Anterior cingulate cortex (tissue), 58 donors: ENCODE measurements at places on chromosomes 12 and 14.

GRCh38 chr12:132285991-132286681 is 43.3 kb downstream of the GALNT9 start:
- peak; percentile 18 for DNase-seq

- no peak for DNase-seq
Measured at GRCh38 chr14:77547512-77548180, 49.0 kb upstream of the ISM2 start.

DNA sequence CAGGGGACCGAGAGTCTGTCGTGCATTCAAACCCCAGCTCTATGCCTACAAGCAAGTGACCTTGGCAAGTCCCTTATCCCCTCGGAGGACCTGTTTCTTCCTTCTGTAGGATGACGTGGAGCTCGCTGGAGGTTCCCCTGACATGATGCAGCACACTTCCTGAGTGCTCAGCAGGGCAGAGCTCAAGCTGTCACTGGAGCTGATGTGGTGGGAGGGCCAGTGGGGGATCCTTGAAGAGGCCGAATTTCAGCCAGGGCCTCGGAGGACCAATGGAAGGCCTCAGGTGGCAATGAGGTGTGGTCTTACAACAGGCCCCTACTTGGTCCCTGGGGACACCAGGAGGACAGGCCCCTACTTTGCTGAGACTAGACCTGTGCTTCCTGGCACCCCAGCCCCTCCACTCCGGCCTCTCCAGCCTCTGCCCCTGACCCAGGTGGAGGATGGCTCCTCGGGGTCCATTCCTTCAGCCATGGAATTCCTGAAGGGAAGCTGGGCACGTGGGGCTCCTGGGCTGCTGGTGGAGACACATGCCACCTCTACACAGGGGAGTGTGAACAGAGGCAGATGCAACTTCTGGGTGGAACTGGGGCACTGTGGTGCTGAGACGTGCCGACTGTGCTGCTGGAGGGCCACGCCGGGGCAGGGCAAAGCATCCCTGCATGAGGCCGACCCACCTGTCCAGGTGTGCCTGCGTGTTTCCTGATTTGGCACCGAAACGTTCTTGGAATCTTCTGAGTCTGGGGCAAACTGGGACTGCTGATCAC is 18.7 kb upstream of the KIF26A start:
- DNase-seq, result no peak

GRCh38 chr12:131733874-131734273 is 23.0 kb downstream of the SFSWAP start:
- no peak for DNase-seq

GRCh38 chr12:3218228-3219171 is 141.3 kb downstream of the TSPAN9 start:
- peak; percentile 46 for DNase-seq

DNA sequence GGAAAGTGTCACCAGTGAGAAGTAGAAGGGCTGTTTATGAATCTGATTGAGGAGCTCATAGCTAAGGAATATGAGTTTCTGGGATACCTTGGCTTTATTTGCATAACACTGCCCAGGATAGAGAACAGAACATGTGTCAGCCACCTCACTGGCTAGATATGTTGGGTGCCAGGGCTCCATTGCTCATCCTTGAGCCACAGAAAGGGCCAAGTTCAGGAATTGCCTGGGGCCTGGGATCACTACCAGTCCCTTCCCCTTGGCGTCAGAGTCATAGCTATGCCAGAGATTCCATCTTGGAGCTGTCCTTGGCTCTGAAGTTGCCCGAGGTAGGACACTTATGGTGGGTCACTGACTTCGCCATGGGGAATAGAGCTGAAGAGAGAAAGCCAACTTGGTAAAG is 49.0 kb downstream of the IFT43 start:
- DNase-seq, result no peak

DNA sequence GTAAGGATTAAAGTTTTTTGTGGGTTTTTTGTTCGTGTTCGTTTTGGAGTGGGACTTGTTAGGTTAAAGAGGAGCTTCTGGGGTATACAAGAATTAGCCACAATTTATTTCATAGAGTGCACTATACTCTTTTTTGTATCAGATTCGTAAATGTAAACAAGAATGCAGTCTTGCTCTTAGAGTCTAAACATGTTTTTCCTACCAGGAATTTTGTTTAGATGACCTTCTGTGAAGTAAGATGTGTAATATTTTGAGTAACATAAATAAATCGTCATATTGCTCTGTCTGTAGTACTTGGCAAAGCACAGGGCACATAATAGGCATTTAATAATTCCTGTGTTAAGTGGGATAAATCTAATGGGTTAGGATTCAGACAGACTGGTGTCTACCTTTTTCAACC is 9.6 kb downstream of the CNOT2 start:
- DNase-seq, result no peak

GRCh38 chr14:30084811-30085210 is 157.2 kb upstream of the PRKD1 start:
- no peak for DNase-seq

DNA sequence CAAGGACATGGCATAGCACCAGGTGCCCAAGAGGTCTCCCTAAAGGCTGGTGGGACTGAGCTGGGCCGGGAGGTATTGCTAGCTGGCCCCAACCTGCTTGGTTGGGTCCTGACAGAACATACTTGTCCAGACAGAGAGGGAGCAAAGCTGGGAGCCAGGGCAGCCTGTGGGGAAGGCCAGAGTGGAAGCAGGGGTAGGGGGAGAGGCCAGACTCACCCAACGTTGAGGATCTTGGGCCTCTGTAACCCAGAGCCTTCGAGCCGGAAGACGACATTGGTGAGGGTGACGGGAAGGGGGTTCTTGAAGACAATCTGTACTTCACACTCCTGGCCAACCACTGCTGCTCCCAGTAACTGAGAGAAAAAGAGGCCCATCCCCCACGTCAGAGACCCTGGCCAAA is 9.0 kb downstream of the TGM1 start:
- no peak for DNase-seq

- no peak for DNase-seq
Measured at GRCh38 chr12:82326905-82327503, 31.2 kb downstream of the CCDC59 start.

DNA sequence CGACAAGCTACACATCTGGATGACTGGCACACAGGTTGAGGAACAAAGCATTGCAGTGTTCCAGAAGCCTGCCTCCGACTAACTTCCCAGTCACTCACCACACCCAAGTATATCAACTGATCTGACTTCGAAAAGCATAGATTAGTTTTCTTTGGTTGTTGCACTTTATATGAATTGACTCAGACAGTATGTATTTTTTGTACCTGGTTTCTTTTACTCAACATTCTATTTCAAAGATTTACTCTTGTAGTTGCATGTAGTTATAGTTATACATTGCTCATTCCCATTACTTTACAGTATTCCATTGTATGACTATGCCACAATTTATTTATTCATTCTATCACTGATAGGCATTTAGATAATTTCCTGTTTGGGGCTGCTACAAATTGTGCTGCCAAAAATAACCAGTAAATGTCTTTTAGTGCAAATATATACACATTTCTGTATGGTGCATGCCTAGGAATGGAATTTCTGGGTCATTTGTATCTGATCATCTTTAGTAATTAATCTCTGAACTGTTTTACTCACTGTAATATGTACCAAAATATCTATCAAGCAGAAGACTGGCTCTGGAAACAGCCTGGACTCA is 17.8 kb downstream of the PLCZ1 start:
- DNase-seq, result no peak

- no peak for DNase-seq
Measured at GRCh38 chr12:124861898-124862676, 1.6 kb downstream of the SCARB1 start.

DNA sequence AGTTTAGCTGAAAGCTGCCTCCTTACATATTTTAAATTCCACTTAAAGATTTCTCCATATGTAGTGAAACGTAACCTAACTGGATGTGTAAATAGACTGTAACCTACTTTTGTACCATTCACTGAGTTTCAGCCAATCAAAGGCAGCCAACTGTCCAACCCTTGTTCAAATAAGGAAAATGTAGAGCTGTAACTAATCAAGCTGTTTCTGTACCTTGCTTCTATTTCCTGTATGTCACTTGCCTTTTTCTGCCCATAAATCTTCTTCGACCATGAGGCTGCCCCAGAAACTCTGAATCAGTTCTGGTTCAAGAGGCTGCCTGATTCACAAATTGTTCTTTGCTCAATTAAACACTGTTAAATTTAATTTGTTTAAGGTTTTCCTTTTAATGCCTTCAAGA is 6.3 kb downstream of the SLC7A8 start:
- DNase-seq, result no peak

GRCh38 chr12:117377758-117378157 is 16.3 kb upstream of the NOS1 start:
- no peak for DNase-seq

GRCh38 chr14:77316872-77317301 is 3.8 kb downstream of the POMT2 start:
- DNase-seq, result no peak

GRCh38 chr12:1491983-1492697 is 102.2 kb downstream of the FBXL14 start:
- DNase-seq, result no peak

DNA sequence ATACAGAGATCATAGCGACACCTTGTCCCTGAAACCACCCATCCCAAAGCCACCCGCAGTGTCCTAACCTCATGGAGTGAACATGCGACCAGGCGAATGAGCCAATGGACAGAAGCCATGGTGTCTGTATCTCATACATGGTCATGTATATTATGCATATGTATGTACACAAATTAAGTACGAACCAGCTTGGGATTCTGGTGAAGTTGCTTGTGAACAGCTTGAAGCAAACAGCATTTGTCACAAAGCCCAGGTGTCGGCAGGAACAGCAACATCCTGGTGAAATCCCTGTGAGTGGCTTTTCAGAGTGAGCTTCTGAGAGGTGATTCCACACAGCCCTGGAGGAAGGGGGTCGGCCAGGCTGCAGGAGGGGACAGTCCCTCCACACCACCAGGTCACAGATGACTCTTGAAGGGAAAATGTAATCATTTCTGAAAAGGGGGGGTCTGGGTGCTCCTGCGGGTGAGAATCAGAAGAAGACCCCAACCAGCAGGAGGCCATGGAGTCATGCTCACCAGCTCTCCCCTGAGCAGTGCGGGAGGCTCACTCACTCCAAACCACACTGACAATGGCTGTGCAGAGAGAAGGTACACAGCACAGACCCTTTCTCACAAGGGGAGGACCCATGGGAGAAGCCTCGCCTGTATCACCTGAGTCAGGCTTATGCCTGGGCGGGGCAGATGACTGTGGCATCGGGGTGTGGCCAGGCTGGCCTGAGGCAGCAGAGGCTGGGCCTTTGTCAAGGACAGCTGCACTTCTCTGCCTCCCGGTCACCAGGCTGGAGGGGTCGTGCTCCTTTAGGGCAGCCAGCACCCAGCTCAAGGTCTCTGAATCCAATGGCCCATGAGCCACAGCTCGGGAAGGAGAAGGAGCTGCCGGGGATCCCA is 14.3 kb downstream of the CHGA start:
- no peak for DNase-seq

- no peak for DNase-seq
Measured at GRCh38 chr14:45145214-45145613, 9.5 kb downstream of the FANCM start.

DNA sequence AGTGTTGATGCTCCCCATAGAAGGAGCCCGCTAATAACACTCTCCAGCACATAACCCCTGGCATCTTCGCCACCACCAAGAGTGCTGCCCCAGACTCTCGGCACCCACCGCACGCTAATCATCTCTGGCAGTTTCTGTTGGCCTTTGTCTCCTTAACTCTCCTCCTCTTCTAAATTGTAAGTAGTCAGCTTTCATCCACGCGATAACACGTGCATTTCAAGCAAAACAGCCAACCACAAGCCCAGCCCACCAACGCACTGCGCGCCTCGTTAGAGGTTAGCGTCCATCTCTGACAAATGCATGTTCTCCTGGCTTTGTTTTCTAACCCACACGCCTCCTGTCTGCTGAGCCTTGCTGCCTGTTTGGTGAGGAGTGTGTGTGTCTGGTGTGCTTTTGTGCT is 61.1 kb upstream of the RIN3 start:
- no peak for DNase-seq

DNA sequence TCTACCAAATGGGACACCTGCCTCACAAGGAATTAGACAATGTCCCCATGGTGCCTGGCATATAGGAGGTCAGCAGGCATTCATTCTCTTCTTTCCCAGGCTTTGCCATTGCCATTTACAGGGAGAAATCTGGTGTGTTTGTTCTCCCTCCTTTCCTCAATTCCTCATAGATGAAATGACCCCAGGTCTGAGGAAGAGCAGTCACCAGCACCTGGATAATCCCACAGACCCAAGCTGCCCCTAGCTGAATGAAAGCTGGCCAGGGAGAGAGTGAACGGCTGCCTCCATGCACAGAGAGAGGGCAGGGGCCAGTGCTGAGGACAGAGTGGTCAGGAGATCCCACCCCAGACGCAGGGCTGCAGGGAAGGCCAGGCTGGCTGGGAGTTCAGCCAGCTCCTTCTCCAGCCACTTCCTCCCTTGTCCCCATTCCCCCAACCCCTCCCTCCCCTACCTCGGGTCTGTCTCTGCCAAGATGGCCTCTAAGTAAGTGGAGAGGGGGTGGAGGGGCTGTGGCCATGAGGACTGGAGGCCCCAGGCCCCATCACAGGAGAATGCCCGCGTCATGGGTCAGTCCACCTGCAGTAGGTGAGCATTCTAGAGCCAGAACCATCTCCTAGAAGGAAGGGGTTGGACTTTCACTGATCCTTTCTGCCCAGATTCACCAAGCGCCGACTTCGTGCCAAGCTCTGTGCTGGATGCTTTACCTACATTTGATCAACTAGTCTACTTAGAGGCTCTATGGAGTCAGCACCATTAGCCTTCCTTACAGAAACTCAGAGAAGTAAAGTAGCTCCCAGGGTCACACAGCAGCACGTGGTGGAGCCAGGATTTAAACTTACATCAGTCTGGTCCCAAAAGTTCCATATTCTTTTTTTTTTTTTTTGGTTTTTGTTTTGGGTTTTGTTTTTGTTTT is 2.0 kb upstream of the KRT4 start:
- no peak for DNase-seq

- DNase-seq, result no peak
Measured at GRCh38 chr12:1995205-1995896, 8.9 kb downstream of the DCP1B start.

DNA sequence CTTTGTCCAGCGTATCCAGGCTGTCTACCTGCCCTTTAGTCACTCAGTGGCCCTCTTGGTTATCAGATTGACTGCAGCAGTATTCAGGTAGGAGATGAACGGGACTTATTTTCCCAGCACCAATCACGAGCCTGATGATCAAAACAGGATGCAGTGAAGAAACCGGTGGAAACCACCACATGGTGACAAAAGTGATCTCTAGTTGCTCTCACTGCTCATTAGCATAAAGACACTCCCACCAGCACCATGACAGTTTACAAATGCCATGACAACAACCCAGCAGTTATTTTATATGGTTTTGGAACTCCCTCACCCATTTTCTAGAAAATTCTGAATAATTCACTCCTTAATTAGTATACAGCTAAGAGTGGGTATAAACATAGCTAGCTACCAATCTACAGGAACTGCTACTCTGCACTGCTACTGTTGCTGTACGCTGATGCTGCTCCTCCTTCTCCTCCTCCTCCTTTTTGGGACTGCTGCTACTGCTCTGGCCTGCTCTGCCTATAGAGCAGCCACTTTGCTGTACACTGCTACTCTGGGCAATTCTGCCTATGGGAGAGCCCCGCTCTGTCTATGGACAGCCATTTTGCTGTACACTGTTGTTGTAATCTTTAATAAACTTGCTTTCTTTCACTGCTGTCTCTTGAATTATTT is 142.5 kb upstream of the SSTR1 start:
- no peak for DNase-seq

GRCh38 chr14:50831726-50832168 is 785 bp upstream of the NIN start:
- no peak for DNase-seq
